ENCODE measurements at places on chromosomes 6 and 20.

- DNase-seq: no peak
These were observed 230.3 kb downstream of the PKHD1 start for GRCh38 chr6:51857134-51857533.

DNA sequence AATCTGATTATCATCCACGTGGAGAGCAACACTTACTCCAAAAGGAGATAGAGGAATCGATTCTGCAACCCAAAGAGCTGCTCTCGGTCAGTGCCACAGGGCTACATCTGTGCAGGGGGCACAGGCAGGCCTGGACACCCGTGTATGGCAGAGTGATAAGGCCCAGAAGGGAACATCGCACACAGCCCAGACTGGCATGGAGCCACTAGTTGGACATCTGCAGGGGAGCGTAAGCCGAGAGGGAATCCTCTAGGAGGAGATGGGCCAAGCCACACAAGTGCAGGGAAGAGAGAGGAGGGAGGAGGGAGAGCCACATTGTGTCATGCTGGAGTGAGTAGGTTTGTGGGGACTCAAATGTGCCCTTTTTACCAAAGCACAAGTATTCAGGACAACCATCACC is 50.4 kb upstream of the ENTPD6 start:
- no peak for DNase-seq

GRCh38 chr20:19764207-19764606 is 6.1 kb downstream of the RIN2 start:
- no peak for DNase-seq

DNA sequence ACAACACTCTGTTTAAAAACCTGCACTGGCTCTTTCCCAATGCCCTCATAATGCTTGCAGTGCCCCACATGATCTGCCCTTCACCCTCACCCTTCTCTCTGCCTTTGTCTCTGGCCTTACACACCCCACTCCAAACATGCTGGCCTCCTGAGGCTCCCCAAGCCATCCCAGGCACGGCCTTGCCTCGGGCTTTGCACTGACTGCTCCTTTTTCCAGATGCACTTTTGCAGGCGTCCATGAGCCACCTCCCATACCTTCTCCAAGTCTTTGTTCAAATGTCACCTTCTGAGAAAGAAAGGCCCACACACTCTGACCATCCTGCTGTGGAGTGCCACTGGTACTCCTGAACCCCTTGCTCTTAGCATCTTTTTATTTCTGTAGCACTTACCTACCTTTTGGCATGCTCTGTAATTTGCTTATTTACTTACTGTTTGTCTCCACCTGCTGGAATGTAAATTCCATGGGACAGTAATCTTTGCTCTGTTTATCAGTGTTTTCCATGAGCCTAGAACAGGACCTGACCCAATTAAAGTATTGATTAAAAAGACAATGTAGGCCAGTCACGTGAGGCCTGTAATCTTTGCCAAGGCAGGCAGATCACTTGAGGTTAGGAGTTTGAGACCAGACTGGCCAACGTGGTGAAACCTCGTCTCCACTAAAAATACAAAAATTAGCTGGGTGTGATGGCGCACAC is 30.7 kb downstream of the GFRA4 start:
- DNase-seq: no peak

- no peak for DNase-seq
These were observed 124.6 kb downstream of the REV3L start for GRCh38 chr6:111358454-111358853.

- DNase-seq: no peak
These were observed 98.7 kb downstream of the BACH2 start for GRCh38 chr6:90197854-90198496.

All from activated naive CD8-positive, alpha-beta T cell treated with anti-CD3 and anti-CD28 coated beads for 36 hours (primary cell).